ENCODE measurements at places on chromosomes 13 and 19.
A peak's percentile ranks its signal among the peaks of the same experiment; 100 is the strongest.

- DNase-seq: no peak
Observed at GRCh38 chr13:36086117-36086516, 45.1 kb downstream of the DCLK1 start.

DNA sequence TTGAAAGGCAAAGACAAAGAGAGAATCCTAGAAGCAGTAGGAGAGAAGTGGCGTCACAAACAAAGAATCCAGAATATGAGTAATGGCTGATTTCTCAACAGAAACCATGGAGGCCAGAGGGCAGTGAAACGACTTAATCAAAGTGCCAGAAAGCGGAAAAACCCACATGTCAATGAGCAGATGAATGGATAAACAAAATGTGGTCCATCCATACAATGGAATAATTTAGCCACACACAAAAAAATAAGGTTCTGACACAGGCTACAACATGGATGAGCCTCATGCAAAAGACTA lies 52.2 kb upstream of the RANBP3 start:
- DNase-seq: no peak

GRCh38 chr19:32750441-32751055 lies 31.0 kb downstream of the TDRD12 start:
- no peak for DNase-seq

GRCh38 chr13:24217601-24218281 lies 57.2 kb downstream of the SPATA13 start:
- peak; percentile 34 for DNase-seq

DNA sequence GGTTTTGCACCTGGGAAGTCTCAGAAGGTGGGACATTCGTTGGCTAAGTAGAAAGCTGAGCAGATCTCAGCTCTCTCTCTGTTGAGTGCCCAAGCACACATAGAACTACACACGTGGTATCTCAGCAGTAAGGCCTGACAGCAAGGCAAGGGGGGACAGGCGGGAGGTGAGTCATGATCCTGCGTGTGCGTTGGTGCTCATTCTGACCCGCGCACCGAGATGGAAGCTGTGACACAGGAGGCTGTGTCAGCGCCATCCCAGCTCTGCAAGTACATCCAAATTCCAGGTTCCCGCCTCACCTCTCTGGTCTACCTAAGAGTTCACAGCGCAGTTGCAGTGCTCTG lies 135.7 kb downstream of the USP12 start:
- no peak for DNase-seq

DNA sequence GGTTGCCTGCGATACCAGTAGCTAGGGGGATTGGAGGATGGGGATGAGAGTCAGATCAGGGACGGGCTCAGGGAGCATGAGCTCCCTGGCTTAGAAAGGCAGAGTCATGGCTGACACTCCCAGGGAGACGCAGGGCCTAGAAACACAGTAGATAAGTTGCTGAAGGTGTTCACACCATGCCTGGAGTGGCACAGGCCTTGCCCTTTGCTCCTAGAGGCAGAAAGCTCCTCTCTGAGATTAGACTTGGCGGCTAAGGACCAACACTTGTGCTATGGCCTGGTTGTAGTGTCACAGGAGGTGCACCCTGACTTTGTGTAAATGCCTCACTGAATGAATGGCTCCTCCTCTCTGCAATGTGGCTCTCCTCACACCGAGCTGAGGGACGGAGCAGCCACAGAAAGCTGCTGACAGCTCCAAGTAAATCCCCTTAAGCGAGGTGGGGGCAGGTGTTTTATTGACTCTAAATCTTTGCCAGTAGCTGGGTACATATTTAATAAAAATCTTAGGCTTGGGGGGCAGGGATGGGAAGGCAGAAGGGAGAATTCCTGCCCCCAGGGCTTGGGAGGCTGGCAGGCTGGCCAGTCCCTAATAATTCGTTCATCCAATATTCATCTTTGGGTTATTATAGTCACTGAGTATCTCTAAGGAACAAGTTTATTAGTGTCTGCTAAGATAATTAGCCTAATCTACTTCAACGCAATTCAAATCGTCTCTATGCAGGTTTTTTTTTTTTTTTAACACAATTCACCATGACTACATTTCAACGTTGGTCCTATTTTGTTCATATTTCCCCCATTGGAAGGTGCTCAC lies 54.9 kb downstream of the SIAH3 start:
- no peak for DNase-seq

DNA sequence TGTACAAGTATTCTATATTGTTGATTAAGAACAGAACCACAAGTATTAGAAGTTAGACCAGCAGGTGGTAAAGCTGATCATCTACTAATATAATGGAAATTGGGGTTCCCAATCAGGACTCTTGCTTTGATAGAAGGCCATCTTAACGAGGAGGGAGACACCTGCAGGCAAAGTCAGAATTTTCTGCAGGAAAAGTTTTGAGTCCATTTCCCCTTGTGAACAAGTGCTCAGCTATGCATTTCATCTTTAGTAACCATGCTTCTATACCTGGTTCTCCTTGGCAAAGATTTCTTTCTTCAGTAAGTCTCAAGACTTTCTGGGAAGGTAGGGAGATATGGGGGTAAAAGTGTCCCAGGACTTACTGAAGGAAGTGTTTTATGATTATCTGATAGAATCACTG lies 36.1 kb upstream of the USPL1 start:
- peak; percentile 41 for DNase-seq

DNA sequence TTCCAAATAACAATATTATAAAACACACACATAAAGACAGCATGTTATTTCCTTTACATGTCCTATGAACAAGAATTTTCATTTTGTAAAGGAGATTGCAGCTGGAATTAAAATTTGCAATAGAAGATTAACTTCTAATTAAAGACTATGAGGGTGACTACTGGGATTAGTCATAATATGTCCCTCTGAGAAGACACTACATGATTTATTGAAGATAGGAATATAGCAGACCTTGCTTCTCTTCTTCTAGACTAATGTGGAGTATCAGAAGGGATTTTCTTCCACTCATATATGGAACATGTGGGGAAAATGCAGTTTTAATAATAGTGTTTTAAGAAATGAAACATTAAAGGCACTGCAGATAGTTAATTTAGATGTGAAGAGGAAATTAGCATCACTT lies 177.8 kb downstream of the NALCN start:
- no peak for DNase-seq

DNA sequence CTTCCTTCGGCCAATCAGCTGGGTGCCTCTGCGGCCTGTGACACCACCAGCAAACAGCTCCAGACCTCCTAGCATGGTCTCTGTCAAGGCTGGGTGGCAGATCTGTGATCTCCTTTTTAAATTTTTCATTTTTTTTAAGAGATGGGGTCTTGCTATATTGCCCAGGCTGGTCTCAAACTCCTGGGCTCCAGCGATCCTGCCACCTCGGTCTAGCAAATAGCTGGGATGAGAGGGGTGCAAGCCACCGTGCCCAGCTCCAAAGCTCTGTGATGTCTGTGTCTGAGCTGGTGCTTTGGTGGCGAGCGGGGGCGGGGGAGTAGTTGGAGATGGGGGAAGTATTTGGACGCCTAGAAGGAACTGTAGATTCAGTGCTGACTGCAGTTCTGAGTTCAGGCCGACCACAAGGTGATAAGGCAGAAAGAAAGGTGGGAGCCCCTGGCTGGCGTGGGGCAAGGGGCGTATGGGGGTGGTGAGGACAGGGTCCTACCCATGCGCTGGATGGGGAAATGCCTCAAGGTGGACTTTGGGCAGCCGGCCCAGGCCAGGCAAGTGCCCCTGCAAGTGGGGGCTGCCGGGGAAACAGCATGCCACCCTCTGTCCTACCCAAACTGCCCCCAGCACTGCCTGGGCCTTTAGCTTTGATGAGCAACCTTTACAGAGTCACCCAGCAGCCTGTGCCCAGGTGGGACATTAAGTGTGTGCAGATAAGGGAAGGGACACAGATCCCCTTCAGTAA lies 5.5 kb downstream of the DPP9 start:
- no peak for DNase-seq

DNA sequence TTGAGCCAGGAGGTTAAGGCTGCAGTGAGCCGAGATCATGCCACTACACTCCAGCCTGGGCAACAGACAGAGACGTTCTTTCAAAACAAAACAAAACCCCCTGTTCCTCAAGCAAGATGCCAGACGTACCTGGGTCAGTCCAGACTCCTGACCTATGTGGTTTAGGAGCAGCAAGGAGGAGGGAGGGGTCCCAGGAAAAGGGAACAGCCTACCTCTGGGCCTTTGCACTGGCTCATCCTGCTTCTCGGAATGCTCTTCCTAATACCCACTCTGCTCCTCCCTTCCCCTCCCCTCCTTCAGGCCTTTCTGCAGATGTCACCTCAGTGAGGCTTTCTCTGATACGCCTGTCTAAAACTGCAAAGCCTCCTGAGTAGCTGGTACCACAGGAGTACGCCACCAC lies 9.5 kb downstream of the RINL start:
- DNase-seq: no peak

DNA sequence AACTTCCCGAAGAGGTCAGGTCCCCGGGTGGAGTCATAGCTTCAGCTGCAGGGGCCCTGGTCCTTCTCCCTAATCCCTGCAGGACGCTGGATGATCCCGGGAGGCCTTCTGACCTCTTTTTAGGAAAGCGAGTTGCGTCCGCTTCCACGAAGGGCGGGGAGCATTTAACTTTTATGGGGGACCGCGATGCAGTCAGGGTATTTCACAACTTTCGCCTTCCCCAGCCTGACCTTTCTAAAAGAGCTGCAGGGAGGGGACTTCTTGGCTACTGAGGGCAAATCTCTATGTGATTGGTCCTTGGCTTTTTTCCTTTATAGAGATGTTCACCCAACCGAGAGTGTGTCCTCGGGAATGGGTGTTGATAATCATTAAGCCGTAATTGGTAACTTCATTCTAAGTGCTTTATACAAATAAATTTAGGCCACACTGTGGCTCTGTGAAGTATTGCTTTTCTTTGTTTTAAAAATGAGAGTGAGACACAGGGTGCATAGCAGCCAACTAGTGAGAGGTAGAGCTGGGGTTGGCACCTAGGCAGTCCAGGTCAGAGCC lies 778 bp downstream of the ZNF230 start:
- DNase-seq: peak; percentile 61

GRCh38 chr19:4327252-4327876 lies 11.3 kb downstream of the STAP2 start:
- peak; percentile 91 for DNase-seq

GRCh38 chr13:33205804-33206221 lies 79.7 kb downstream of the STARD13 start:
- DNase-seq: peak; percentile 22

- DNase-seq: no peak
Observed at GRCh38 chr13:77176350-77176749, 149.4 kb upstream of the FBXL3 start.

DNA sequence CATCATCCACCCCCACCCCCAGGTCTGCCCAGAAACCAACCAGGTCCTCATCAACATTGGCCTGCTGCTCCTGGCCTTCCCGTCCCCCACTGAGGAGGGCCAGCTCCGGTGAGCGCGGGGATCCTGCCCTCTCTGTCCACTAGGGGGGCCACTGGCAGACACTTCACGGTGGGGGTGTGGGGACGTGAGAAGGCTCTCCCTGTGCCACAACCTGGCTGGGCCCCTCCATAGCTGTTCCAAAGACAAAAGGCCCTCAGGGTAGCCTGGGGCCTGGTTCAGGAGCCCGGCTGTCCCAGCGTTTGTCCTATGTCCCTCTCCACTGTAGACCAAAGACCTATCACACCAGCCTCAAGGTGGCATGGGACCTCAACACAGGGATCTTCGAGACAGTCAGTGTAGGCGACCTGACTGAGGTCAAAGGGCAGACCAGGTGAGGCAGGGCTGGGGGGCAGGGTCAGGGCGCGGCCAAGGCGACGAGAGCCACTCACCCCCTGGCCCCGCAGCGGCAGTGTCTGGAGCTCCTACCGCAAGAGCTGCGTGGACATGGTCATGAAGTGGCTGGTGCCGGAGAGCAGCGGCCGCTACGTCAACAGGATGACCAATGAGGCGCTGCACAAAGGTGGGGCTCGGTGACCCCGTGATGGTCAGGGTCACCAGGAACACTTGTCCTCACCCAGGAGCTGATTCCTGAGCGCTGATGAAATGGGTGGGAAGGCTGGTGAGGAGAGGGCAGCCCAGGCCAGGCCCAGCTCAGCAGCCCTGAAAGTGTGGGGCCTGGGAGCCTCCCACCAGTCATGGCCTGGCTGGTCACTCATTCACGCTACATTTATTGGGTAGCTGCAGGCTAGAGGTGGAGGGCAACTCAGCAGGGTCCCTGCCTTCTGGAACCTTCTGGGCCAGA lies 7.9 kb downstream of the DCAF15 start:
- no peak for DNase-seq

DNA sequence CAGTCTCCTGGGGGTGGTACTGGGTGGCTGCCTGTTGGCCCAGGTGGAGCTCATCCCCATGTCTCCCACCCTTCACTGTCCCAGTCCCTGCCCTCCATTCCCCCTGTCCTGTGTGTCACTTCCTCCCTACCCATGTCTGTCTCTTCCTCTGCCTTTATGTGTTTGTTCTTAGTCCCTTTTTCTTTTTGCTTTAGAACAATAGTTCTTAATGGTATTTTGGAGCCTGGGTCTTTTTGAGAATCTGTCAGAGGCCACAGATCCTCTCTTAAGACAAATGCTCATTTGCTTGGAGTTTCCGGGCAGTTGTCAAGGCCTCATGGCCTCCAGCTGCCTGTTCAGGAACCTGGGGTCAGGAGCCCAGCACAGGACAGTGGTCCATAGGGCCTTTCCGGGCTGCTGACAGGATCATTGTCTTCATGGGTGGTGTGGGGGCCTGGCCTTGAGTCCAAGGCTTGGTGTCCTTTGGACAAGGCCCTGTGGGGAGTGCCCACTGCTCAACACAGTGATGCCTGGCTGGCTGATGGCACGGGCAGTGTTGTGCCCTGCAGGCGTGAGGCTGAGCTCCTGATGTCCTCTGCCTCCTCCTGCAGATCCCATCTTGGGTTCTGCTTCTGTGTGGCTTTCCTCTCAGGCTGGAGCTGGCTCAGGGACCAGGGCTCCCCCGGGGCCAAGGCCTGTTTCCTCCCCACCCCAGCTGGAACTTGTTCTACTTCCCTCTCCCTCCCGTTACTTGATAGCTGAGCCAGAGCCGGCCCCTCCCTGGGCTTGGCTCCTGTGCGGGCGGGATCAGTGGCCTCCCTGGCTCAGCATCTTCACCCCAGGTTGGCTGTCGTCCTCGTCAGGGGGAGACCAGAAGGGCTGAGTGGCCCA lies 3.5 kb downstream of the EGLN2 start:
- DNase-seq: peak; percentile 37

- no peak for DNase-seq
Observed at GRCh38 chr13:31866099-31866498, 126.8 kb downstream of the RXFP2 start.

- DNase-seq: peak; percentile 44
Observed at GRCh38 chr19:52936954-52937325, 13.7 kb upstream of the ZNF888 start.

DNA sequence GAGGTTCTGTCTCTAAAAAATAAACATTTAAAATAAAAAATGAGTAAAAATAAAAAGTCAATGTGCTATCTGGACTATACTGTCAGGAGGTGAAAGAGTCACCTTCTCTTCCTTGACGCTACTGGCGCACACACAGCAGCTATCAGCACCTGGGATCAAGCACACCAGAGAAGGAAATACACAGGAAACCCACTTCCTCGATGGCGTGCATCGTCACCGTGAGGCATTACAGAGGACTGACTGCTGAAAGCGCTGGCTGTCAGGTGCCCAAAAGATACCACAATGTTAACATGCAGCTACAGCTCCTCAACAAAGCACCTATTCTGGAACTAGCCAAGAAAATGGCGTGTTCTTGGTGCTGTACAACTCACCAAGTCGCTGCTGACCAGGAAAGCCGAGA lies 6.1 kb downstream of the SLC35E1 start:
- DNase-seq: no peak

- no peak for DNase-seq
Observed at GRCh38 chr19:28196961-28197360, 1016.0 kb downstream of the UQCRFS1 start.
